Activated CD4-positive, alpha-beta T cell treated with anti-CD3 and anti-CD28 coated beads for 24 hours (primary cell): ENCODE measurements at places on chromosomes 7 and 10.
A peak's percentile ranks its signal among the peaks of the same experiment; 100 is the strongest.

GRCh38 chr10:92690211-92690914 lies 608 bp downstream of the HHEX start:
- DNase-seq, result peak; percentile 12

GRCh38 chr7:100393233-100393905 lies 20.1 kb downstream of the PILRA start:
- no peak for DNase-seq

- DNase-seq, result no peak
Measured at GRCh38 chr10:3491571-3491970, 293.4 kb downstream of the KLF6 start.

DNA sequence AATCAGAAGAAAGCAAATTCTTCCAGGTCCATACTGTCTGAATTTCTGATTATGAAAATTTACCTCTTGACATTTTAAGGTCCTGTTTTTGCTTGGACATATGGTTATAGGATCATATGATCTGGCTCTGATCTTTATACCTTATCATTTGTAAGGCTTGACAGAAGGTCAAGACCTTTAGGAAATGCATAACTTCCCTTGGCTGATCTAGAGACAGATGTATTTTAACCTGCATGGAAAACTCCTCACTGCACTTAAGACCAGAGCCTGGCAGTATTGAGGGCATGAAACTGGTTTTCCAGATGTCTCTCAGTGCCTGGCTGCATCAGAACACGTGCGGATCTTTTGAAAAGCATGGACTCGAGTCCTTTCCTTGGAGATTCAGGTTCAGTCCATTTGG lies 55.9 kb downstream of the TRRAP start:
- no peak for DNase-seq

DNA sequence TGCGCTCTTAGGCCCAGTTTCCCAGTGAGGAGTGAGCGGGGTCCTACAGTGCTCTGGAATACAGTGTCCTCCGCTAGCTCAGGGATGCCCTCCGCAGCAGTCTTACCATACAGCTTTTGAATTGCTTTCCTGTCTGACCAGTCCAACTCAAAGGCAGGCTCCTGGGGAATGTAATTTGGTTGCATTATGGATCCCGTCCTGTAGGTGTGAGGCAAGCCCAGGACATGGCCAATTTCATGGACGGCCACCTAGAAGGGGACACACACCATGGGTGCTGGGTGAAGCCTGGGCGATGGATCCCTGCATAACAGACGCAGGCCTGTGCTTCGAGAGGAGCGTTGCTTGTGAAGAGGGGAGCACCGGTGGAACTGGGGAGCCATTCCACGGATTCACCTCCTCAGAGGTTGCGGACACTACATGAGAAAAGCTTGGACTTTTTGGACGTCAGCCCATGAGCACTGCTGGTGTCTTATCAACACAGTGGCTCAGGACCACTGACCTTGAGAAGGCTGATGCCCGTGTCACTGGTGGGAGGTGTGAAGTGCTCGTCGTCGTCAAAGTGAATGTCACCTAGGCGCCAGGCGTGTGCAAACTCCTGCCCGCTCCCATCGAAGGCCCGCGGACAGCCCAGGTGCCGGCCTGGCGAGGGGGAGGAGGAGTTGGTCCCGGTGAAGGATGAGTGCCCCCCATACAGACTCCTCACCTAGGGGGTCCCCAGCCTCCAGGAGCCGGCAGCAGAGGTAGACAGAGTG lies 3.3 kb downstream of the MMP21 start:
- DNase-seq, result no peak

DNA sequence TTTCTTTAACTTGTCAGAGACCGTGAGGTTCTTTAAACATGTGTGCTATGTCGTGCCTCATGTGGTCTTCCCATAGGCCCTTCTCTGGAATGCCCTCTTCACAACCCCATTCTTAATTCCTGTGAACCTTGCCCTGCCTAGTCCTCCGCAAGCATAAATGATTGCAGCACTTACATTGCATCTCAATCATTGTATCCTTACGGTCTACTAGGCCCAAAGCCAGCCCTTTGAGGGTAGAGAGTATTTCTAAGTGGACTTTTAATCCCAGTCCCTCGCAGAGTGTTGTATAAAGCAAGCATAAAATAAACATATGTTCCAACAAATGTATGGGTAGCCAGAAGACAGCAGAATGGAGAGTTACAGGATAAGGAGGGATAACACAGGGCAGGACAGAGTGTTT lies 92.1 kb upstream of the FAM133B start:
- no peak for DNase-seq

DNA sequence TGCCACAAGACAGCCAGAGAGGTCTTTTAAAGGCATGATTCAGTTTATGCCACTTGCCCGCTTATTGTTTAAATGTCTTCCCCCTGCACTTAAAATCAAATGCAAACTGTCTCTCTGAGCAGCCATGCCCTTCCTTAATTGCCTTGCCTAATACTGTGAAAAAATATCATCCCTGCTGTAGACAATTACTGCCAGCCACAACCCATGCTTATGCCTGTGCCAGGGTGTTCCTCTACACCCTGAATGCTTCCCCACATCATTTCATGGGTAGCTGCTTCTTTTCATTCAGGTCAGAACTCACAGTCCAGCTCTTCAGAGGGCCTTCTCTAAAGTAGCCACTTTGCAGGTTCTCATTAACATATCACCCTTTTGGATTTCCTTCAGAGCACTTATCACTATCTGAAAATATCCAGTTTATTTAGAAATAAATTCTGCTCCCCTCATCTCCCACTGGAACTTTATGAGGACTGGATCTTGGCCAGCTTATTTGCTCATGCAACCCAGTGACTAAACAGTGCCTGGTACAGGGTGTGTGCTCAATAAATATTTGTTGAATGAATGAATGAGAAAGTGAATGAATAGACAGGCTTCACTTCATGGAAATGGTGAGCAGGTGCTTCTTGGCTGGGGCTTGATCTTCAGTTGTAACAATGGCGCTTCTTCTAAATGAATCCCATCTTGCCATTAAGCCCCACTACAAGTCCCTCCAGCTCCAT lies 162.4 kb upstream of the MDFIC start:
- DNase-seq, result no peak

GRCh38 chr10:107022600-107023354 lies 141.7 kb downstream of the SORCS1 start:
- no peak for DNase-seq

GRCh38 chr10:24721229-24722106 lies 2.2 kb downstream of the ARHGAP21 start:
- DNase-seq, result no peak

DNA sequence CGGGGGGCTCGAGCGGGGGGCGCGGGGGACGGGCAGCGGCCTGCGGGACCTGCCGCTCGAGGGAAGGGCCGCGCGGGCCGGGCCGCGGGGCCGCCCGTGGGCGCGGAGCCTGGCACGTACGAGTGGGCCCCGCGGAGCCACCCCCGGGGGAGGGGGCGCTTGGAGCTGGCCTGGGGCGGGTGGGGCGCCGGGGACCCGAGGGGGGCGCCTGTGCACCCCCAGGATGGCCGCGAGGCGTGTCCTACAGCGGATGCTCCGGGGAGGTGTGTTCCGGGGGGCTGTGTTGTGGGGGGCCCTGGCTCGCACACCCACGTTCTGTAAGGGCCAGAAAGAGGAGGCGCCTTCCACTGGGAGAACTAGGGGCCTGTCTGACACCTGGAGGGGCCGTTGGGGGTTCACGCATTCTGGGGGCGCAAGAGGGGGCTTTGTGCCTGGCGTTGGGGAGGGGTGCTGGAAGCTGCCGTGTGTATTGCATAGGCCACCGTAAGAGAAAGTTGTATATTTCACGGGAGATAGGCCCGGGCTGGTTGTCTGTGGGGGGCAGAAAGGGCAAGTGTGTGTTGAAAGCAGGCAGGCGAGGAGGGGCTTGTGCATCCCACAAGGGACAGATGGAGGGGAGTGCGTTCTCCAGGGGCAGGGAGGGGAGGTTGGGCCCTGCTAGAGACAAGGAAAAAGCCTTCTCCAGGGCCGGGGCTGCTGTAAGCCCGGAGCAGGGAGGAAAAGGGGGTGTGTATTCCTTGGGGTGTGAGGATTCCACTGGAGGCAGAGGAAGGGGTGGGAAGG lies 663 bp downstream of the VPS37D start:
- no peak for DNase-seq

- DNase-seq, result no peak
Measured at GRCh38 chr10:9869205-9869604, 1148.5 kb upstream of the CELF2 start.

GRCh38 chr10:74947781-74948401 lies 121.5 kb downstream of the KAT6B start:
- no peak for DNase-seq

GRCh38 chr10:60731134-60731885 lies 47.0 kb upstream of the CDK1 start:
- DNase-seq, result no peak
